ENCODE measurements at places on chromosomes 12 and 14.

DNA sequence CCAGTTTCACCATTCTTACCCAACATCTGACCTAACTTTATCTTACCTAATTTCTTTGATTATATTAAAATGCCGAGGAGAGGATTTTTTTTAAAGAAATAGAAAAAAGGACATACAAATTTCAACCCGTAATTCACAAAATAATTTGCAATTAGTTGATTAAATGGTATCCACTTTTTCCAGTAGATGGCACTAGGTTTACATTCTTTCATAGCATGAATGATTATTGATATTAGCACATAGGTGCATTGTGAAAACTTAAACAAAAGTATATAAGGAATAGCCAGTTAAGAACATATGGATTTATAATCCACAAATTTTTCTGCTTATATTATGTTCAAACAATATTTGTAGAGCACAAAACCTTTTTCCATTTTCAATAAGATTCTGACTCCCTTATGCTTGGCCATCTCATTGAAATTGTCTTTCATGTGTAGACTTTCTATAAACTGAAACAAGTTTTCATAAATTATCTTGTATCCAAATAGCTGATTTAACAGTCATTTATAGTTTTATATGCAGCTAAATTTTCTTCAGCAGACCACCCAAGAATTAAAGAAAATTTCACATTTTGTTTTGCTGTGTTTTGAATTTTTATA lies 35.3 kb downstream of the MSRB3 start:
- DNase-seq = peak; percentile 41

DNA sequence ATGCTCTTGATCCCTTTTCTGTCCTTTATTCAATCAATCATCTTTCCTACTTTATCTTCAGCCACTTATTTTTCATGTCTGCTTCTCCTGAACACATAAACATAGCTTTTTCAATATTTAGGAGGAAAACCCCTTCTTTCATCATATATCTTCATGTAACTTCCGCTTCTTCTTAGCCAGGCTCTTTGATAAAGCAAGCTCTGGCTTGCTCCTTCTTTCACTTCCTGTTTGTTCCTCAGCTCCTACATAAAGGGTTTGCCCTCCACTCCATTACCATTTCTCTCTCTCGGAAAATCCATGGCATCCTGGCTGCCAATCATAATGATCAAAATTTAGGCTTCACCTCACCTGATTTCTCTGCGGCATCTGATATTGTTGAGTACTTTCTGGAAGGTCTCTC lies 33.7 kb upstream of the HELB start:
- DNase-seq = no peak

- DNase-seq = peak; percentile 72
Observed at GRCh38 chr12:11885261-11886038, 185.3 kb upstream of the BCL2L14 start.

GRCh38 chr12:40156021-40156764 lies 50.3 kb upstream of the SLC2A13 start:
- no peak for DNase-seq

DNA sequence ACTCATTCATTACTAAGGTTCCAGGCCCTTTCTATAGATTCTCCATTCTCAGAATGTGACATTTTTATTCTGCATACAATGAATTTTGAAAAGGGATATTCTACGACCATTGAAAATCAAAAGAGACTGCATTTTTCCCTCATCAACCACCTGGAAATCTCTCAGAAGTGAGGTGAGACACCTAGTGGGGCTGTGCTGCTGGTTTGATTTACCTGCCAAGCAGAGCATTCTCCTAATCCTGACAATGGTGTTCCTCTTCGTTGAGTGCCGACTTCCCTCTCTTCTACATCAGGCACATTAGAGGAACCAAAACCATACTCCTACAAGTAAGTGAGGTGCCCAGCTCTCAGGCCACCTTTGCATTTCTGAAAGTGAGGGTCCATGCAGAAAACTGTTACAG lies 14.9 kb downstream of the CKB start:
- no peak for DNase-seq

- DNase-seq = no peak
Observed at GRCh38 chr12:120049426-120049825, 60.4 kb downstream of the BICDL1 start.

DNA sequence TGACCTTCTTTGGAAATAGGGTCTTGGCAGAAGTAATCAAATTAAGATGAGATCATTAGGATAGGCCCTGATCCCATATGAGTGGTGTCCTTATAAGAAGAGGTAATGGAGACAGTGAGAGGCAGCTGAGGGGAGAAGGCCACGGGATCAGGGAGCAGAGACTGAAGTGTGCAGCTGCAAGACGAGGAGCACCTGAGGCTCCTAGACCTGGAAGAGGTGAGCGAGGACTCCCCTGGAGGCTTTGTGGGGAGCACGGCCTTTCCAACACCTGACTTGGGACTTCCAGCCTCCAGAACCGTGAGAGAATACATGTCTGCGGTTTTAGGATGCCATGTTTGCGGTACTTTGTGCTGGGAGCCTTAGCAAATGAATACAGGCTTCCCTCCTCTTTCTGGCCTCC lies 37.5 kb downstream of the LRTM2 start:
- DNase-seq = no peak

- DNase-seq = no peak
Observed at GRCh38 chr12:89217472-89217871, 134.8 kb downstream of the DUSP6 start.

- peak; percentile 28 for DNase-seq
Observed at GRCh38 chr14:92755495-92755894, 7.1 kb upstream of the LGMN start.

- DNase-seq = peak; percentile 89
Observed at GRCh38 chr12:51393676-51394545, 2.7 kb upstream of the GALNT6 start.

DNA sequence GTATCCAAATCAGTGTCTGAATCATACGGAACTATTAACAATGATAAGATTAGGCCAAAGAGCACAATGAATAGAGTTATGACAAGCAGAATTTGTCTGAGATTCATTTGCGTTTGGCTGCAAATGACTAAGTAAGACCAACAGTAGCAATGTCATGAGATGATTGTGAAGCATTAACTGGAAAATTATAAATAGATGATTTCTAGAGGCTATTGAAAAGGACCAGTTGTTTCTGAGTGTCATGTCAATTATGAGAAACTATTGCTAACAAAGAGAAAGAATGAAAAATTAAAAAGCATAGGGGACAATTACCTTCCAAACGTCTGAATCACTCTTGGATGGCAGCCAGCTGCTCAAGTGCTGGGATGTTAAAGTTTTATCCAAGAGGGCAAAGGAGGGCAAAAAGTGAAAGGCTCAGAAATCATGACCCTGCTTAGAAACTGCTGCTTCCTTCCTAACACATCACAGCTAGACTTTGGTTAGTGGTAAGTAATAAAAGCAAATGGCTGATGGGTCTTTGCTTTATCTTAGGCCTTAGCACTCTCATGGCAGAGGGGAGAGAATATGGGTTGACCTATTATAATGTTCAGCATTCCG lies 89.0 kb downstream of the AKAP6 start:
- DNase-seq = peak; percentile 74

- no peak for DNase-seq
Observed at GRCh38 chr14:60758885-60759284, 24.3 kb downstream of the MNAT1 start.
